ENCODE measurements at places on chromosomes 13 and 19. TPM values are rescaled to one million over a fixed set of nuclear protein-coding genes. Genes with fewer than 3 reads are reported as not detected.

The CYP4F2 gene
- total RNA-seq: not detected

The ZNF260 gene
- 8.4 TPM for total RNA-seq

The SLC10A2 gene
- total RNA-seq: not detected

The UPF3A gene
- 16.8 TPM for total RNA-seq

The TCF3 gene
- total RNA-seq: 47.9 TPM

The CCL25 gene
- total RNA-seq: not detected

Measured in smooth muscle cell of bladder (primary cell).